ENCODE measurements at places on chromosomes 2 and 18. TPM values are rescaled to one million over a fixed set of nuclear protein-coding genes. Genes with fewer than 3 reads are reported as not detected.

KATNAL2 gene
- total RNA-seq: 6.8 TPM

FAM110C gene
- total RNA-seq: 0.15 TPM

DNA sequence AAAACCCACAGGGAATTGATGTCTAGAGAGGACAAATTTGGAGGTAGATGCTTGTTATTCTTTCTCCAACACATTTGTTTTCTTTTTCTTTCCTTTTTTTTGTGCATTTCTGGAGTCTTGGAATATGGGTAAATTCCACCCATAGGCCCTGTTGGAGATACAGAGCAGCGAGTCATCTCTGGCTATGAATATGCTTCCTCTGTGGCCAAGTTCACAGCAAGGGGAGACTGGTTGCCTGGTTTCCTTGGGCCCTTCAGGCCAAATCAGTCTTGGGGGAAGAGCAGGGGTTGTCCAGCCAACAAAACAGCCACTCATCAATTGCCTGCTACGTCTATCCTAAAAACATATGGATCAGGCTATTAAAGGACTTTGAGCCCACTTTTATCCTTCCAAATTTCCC is 27.5 kb downstream of the SP100 start:
- DNase-seq: no peak

DNA sequence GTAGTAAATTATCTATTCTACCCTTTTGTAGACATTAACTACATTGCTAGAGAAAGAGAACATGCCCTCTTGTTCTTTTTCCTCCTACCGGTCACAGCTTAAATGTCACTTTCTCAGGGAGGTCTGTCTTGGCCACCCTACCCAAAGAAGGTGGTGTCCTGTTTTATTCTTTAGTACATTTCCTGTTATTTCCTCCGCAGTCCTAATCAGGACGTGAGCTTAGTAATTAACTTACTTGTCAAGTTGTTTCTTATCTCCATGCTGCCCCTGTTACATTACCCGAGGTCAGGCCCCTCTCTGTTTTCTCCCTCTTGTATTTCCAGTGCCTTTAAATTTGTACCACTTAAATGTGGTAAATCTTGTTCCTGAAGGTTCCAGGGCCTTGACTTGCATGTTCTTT is 73.7 kb upstream of the RMDN2 start:
- DNase-seq: no peak

DNA sequence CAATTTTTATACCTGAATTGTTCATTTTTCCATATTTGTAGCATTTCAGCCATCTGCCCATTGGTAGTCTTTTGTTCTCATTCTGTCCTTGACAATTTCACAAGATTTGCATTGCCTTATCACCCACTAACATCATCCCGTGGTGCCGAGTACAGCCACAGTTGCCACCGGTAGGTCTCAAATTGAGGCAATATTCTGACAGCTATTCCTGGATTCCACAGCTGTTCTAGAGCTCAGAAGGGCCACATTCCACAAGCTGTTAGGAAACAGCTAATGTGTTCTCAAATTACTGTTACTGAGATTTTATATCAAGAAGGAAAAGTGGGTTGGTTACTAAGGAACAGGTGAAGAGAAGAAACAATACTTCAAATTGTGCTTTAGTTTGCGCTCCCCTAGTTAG is 178.8 kb downstream of the RPRM start:
- no peak for DNase-seq

DNA sequence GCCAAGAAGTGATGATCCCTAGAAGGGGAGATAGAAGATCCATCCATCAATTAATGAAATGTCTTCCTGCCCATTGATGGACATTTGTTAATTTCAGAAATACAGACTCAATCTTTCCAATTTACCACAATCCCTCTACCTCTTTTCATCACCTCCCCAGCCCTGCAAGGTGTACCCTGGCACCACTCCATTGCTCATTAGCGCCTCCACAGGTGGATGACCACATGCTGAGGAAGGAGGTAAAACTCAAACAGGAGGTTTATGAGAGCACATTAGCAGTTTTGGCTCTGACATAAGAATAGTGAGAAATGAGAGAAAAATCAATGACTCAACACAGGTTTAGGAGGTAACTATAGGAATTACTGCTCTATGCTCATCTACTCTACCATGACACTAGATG is 208.0 kb downstream of the C1D start:
- no peak for DNase-seq

DNA sequence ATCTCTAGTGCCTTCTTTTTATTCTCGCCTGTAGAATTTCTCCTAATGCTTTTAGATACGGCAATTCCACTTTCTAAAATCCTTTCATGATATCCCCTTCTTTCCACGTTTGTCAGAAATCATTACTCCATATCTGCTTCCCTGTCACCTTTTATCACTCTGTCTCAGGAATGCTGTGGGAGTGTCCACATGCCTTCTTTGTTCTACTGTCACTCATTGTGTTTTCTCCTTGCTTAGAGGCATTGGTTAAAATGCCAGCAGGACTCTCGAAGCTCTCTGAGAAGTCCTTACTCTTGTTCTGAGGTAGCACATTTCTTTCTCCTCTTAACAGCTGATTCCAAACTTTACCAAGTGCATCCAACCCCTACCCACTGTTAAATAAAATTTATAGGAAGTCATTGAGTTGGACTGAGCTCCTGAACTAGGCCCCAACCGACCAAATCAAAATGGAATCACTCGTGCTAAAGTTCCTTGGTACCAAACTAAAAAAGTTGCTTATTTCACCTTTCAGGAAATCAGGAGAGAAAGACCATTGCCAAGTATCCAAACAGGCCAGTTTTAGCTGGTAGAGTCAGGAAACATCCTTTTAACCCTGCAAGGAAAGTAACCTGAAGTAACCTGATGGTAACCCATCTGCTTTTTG is 10.6 kb upstream of the GALNT5 start:
- no peak for DNase-seq

All from H4 (cell line).